ENCODE measurements at places on chromosomes 16 and 17. TPM values are rescaled to one million over a fixed set of nuclear protein-coding genes. Genes with fewer than 3 reads are reported as not detected.

- DNase-seq = no peak
Measured at GRCh38 chr16:68760671-68761275, 23.7 kb downstream of the CDH1 start.

The MATCAP1 gene
- total RNA-seq = 9.8 TPM

- no peak for DNase-seq
Measured at GRCh38 chr17:67139784-67140665, 95.7 kb downstream of the CACNG1 start.

The KIF19 gene
- total RNA-seq = 0.16 TPM

GRCh38 chr16:280552-280951, at the start of gene ARHGDIG:
TSS of gene ARHGDIG (plus strand) at chr16:280591. CDS start at chr16:280681, 90 bp downstream.
- DNase-seq = no peak

- DNase-seq = no peak
Measured at GRCh38 chr17:977166-977565, 2.4 kb downstream of the NXN start.

The ODAD4 gene
- total RNA-seq = 0.76 TPM

The NXPH3 gene
- 4.5 TPM for total RNA-seq

DNA sequence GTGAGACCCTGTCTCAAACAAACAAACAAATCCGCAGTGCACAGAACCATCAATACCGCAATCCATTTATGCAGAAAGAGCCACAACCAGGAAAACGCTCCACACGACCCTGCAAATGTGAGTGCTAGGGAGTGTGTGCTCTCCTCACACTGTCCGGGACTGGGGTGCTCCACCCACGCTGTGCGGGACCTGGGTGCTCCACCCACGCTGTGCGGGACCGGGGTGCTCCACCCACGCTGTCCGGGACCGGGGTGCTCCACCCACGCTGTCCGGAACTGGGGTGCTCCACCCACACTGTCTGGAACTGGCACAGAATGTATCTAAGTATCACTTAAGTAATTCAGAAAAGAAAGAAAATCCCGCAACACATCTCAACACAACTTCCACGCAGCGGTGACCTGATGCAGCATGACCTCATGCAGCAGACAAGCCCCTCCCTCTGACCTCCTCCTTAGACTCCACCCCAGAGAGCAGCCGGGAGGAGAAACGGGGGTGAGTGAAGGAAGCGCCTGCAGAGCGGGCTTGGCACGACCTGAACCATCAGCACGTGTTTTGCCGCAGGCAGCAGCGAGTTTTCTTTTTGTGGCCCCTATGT, 38.5 kb downstream of the ZNF276 start:
- no peak for DNase-seq

GRCh38 chr17:77769215-77769614, 189.3 kb upstream of the TNRC6C start:
- DNase-seq = no peak

DNA sequence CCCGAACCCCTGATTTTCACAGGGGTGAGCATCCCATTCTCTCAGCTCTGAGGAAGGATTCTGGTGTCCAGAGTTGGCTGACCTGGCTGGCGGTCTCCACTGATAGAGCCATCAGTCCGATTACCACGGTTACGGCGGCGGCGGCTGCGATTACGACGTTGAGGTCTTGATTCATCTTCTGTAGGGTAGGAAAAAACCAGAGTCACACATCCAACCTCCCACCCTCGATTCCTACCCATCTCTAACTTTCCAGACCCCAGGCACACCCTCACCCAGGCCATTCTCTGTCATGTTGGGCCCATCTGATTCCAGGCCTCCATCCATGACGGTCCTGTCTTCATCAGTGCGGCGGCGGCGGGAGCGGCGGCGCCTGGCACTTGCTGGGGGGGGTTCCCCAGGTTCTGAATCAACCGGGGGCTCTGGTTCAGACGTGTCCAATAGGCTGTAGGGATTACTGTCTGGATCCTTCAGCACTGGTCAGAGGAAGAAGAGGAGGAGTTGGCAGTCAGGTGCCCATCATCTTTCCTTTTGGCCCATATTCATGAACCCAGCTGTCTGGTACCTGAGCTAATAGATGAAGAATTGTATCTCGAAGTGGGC, 2.6 kb upstream of the SOX15 start:
- no peak for DNase-seq

- DNase-seq = no peak
Measured at GRCh38 chr16:15770107-15770506, 86.7 kb downstream of the MYH11 start.

The ADGRG3 gene
- 0.87 TPM for total RNA-seq

The SULT1A4 gene
- 3.4 TPM for total RNA-seq

DNA sequence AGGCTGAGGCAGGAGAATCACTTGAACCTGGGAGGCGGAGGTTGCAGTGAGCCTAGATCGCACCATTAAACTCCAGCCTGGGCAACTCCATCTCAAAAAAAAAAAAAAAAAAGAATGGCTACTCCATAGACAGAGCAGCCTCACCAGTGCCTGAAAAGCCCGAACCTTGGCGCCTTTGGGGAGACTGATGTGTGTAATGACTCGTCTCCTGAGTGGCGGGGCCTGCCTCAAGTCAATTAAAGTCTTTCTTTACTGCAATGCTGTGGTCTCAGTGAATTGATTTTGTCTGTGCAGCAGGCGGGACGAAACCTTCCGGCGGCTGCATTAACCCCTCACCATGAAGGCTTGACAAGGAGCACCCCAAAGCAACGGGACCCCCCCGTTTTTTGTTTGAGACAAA, 3.5 kb upstream of the UQCC4 start:
- no peak for DNase-seq

- DNase-seq = no peak
Measured at GRCh38 chr16:1109648-1110047, 13.6 kb upstream of the C1QTNF8 start.

The KRTAP17-1 gene
- not detected for total RNA-seq

- no peak for DNase-seq
Measured at GRCh38 chr16:10526962-10527361, 53.4 kb downstream of the EMP2 start.

The CACNG3 gene
- total RNA-seq = not detected

DNA sequence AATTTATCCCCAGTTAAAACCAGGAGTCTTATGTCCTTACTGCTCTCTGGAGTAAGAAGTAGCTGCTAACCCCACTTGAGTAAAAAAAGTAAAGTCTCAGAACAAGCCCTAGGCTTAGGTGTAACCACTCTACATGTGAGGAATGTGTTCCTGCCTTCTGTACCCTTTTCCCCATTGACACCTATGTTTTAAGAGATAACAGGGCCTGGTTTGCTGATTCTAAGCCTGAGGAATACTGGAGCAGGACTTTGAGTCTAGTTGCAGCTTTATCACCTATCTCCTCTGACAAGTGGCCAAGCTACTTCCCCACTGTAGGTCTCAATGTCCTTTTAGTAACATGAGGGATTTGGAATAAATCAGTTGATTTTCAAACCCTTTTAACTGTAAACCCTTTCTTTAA, 40.2 kb downstream of the REXO5 start:
- no peak for DNase-seq

The MARVELD3 gene
- not detected for total RNA-seq

- no peak for DNase-seq
Measured at GRCh38 chr17:39155654-39156053, 4.2 kb upstream of the PLXDC1 start.

- DNase-seq = no peak
Measured at GRCh38 chr17:70270554-70270953, 101.2 kb downstream of the KCNJ2 start.

The SEZ6L2 gene
- total RNA-seq = 0.43 TPM

The CA4 gene
- 13.4 TPM for total RNA-seq

The TOM1L1 gene
- 10.5 TPM for total RNA-seq

- peak; percentile 68 for DNase-seq
Measured at GRCh38 chr17:41301916-41302901, at the start of gene KRTAP29-1. TSS of gene KRTAP29-1 (minus strand) at chr17:41302851. CDS start at chr17:41302851, 0 bp downstream.

GRCh38 chr16:2473999-2474876, 689 bp upstream of the TBC1D24 start:
- DNase-seq = peak; percentile 68

DNA sequence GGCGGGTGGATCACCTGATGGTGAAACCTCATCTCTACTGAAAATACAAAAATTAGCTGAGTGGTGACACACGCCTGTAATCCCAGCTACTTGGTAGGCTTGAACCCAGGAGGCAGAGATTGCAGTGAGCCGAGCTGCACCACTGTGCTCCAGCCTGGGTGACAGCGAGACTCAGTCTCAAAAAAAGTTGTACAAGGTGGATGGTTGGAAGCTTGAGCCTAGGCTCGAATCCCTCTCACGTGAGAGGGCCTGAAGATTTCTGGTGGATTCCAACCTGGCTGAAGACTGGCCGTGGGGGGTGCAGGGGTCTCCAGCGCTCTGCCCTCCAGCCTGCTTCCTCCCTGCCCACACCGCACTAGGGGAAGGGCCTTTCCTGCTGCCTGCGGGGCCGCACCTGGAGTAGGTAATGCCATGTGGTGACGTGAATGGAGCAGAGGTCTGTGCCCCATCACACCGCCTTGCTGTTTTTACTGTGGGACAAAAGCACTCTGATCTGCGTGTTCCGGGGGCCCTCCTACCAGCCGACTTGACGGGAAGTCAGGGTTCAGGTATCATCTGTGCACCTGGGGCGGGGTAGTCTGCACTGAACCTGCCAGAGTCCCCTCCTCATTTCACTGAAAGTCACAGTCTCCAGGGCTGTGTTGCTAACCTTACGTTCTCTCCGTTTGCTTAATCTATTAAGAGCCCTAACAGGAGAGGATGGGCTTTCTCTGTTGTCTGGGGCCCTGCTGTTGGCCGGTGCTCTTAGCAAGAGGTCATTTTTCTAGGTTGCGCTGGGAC, 4.2 kb downstream of the RPL13 start:
- no peak for DNase-seq

DNA sequence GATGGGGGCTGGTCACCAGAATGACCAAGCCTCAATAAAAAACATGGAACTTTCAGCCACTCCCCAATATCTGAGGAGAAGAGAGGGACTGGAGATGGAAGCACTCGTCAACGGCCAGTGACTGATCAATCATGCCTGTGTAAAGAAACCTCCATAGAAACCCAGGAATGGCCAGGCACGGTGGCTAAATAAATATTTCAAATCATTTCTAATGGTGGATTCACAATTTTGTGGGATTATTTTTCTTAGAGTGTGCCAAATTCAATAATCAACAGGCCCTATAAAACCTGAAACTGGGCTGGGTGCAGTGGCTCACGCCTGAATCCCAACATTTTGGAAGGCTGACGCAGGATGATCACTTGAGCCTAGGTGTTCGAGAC, 16.4 kb downstream of the NSMCE1 start:
- DNase-seq = no peak

DNA sequence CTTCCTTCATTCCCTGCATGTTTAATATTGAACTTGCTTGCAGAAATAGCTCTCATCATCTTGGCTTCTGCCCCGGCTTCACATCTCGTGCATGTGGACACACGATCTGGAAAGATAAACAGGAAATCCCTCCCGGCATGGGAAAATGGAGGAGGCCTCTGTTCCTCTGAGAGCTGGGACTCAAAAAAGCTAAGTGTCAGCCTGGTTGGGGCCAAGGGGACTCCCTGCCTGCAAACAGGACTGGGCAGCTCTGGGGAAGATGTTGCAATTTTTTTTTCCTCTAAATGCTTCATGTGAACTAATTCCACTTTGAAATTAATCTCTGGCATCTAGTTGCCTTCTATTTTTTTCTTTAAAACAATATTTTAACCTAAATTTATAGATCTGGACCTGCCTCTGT, 24.8 kb downstream of the ITPRIPL2 start:
- no peak for DNase-seq

GRCh38 chr16:21566891-21567414, 32.4 kb upstream of the METTL9 start:
- DNase-seq = no peak

DNA sequence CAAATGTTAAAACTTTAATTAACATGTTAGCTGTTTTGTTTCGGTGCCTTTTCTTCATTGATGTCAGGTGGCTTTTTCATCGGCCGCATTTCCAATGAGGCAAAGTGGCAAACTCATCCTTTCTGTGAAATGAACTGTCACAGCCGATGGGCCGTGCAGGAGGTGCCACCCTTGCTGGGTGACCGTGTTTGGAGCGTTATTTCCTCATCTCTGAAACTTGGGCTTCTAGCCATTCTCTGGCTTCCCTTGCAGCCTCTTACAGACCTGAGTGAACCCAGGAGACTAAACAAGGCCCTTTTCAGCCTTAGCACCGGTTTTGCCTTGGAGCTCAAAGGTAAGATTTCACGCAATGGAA, 42.2 kb upstream of the PRSS54 start:
- DNase-seq = no peak

GRCh38 chr17:41457676-41458075, 9.5 kb downstream of the KRT32 start:
- no peak for DNase-seq

The PEMT gene
- total RNA-seq = 18.2 TPM

The ZNF785 gene
- total RNA-seq = 7.6 TPM

DNA sequence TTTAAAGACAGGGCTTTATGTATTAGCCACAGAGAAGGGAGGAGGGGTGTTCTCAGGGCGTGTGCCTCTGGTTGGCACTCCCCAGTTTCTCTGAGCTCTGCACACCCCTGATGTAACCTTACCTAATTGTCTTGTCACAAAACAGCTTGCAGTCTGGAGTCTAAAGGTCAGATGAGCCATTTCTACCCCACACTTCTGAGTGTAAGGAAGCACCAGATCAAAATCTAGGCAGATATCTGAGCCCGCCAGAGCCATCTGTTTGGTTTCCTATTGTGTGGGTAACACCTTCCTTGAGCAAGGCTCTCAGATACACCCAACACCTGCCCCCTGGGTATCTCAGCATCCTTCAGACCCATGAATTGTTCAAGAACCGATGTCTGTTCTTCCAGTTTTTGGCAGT, 15.5 kb downstream of the CDH1 start:
- no peak for DNase-seq

GRCh38 chr16:48905632-48906505, 295.9 kb upstream of the N4BP1 start:
- DNase-seq = no peak

The PLEKHG4 gene
- total RNA-seq = 1.1 TPM

The SULT1A2 gene
- total RNA-seq = 1.8 TPM

The TMEM238L gene
- total RNA-seq = not detected

Measured in Right ventricle myocardium inferior (tissue), 1 donor.